Daoy (cell line): ENCODE measurements at places on chromosomes 2 and 18. TPM values are rescaled to one million over a fixed set of nuclear protein-coding genes. Genes with fewer than 3 reads are reported as not detected.

DNA sequence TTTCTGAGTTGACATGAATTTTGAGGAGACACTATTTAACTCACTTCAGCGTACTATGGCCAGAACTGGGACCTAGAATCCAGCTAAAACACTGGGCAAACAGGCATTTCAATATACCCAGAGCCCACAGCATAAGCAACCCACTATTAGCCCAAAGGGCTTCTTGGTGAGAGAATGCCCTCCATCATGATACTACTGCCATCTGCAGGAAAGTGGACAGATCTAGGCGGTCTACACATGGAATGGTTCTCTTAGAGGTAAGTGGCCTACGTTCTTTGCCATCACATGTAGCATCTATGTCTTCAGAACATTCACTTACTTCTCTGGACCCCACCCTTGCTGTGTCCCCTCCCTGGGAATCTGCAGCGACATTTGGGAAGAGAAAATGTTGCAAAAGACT is 181.3 kb upstream of the LINC00305 start:
- no peak for DNase-seq

- DNase-seq, result no peak
These were observed 339.9 kb downstream of the ADCYAP1 start for GRCh38 chr18:1244397-1245122.

DNA sequence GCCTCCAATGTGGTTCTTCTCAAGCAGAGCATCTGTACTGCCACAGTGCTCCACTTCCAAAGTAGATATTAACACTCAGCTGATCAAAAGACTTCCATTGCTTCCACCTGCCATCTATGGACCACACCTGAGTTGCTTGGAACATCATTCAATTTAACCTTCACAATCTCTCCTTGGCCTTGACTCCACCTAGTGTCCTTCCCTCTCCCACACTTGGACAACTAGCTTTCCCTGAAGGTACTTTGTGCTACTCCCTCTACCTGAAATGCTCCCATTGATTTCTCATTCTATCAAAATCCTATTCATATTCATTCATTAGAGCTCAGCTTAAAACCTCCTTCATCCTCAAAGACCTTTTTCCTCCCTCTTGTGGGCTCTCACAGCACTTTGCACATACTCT is 48.7 kb downstream of the SOWAHC start:
- DNase-seq, result no peak

DNA sequence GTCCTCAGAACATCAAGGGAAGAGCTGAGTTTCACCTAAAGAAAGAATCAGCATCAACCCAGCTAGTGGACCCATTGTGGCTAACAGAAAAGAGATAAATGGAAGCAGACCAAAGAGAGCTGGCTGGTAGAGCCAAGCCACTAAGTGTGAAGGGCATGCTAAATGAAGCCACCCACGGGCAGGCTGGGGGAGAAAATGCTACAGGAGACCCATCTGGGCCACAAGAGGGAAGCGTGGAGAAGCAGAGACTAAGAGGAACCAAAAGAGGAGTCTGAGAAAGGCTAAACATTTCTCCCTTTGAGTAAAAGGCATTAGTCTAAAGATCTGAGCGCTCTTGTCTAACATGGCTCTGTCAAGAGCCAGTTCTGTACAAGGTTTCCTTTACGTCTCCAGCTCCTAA is 15.8 kb downstream of the CWC22 start:
- no peak for DNase-seq

DNA sequence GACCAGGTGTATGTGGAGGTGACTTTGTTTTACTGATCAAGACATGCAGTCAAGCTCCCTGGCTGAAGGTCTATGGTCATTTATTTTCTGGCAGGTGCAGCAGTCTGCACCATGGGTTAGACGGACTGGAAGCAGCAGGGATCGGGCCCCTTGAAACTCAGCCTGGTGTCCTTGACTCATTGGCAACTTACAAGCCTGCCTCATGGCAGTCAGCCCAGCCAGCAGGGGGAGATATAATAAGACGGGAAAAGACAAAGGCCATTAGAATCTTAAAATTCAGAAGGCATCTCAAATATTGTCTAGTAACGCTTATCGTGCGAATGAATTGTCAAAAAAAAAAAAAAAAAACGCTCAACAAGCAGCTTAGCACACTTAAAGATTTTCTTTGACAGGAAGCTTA is 308.2 kb downstream of the EN1 start:
- DNase-seq, result peak; percentile 45

GRCh38 chr18:22088029-22088428 is 81.4 kb upstream of the GATA6 start:
- DNase-seq, result no peak

- DNase-seq, result no peak
These were observed 68.7 kb downstream of the DIS3L2 start for GRCh38 chr2:232030229-232030628.

GRCh38 chr2:49569176-49569575 is 414.9 kb upstream of the FSHR start:
- DNase-seq, result no peak

- DNase-seq, result peak; percentile 16
These were observed 128.6 kb downstream of the PARD3B start for GRCh38 chr2:204673877-204674276.

GRCh38 chr2:201522965-201523364 is 71.4 kb downstream of the STRADB start:
- no peak for DNase-seq

DNA sequence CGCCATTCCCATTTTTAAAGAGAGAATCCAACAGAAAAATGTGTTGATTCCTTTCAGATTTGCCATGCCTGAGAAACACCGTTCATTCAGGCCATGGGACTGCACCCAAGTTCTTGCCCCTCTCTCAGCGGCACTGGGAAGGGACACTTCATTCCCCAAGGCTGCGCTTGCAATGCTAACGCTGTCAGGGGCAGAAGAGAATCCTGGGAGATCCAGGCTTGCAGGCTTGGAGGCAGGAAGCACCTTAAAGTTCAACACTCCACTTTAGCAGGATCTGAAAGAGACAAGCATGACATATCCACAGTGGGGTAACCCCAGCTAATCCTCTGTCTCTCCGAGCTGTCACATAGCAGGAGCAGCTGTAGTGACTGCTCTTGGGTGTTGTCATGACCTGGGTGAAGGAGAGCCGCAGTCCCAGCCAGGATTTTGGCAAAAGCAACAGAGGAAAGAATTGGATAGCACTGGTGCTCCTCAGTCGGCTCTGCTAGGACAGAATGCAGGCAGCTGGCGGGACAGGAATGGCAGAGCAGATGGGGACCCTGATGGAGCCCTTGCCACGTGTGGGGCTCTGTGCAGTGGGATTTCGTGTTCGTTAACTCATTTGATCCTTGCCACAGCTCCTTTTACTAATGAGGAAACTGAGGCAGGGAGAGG is 22.0 kb upstream of the ODC1 start:
- no peak for DNase-seq

GRCh38 chr2:20507166-20507692 is 60.4 kb downstream of the RHOB start:
- DNase-seq, result peak; percentile 51

GRCh38 chr2:200471928-200472645 is 37.8 kb downstream of the KCTD18 start:
- DNase-seq, result no peak

GRCh38 chr2:233426619-233427342 is 72.5 kb downstream of the DGKD start:
- DNase-seq, result peak; percentile 85

DNA sequence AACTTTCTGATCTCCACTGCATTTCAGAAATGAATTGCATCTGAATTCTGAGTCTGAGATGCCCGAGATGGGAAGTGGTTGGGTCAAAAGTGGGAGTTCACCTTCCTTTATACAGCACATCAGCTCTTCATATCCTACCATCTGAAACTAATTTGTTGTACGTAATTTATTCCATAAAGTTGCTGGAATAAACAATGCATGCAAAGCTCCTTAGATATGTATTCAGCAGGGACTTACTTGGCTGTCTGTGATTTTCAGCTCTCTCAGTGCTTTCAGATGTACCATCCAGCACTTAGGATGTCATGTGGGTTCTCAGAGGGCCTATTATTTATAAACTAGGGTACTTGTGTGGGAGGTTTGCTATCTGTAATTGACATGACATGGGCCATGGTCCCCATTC is 46.9 kb upstream of the EFEMP1 start:
- no peak for DNase-seq

GRCh38 chr2:211688196-211688595 is 850.4 kb downstream of the ERBB4 start:
- no peak for DNase-seq

DNA sequence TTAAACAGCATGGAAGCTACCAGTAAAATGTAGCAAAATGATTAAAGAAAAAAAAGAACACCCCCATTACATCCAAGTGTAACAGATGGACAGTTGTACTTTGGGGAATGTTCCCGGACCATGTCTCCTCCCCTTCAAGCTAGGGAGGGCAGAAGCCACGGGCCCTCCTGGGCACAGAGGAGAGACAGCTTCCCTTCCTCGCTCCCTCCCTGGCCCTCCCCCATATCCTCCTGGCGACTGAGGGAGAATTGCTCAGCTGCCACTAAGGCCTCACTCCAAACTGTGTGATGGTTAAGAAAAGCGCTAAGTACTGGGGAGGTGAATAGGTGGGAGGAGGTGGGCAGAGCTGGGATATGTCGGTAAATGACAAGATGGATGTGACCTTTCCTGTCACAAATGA is 358.0 kb downstream of the HRH4 start:
- no peak for DNase-seq

DNA sequence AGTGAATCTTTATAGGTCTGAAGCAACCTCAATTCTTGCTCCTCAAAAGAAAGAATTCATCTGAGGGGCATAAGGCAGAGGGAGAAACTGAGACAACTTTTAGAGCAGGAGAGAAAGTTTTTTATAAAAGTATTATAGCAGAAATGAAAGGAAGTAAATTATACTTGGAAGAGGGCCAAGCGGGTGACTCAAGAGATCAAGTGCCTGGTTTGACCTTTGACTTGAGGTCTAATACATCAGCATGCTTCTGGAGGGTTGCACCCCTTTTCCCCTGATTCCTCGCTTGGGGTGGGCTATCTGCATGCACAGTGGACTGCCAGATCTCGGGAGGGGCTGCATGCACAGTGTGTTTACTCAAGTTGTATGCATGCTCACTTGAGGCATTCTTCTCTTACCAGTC is 268.5 kb upstream of the LRATD1 start:
- DNase-seq, result no peak

DNA sequence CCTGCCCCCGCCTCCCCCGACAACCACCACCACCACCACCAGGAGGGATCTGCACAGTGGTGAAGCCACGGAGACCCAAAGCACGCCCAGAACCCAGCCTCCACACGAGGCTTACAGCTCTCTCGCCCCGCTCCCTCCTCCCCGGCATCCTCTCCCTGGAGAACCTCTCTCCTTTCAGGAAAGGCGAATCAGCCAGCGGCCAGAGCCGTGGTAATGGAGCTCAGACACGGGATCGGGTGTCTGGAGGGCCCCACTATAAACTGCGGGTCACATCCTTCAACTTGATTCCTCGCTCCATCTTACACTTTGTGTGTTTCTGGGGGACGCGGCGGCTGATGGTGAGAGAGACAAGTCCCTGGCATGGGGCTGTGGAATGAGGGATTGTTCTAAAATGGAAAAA is 271.5 kb upstream of the SIX2 start:
- no peak for DNase-seq

- no peak for DNase-seq
These were observed 28.5 kb downstream of the GPC1 start for GRCh38 chr2:240463866-240464481.

DNA sequence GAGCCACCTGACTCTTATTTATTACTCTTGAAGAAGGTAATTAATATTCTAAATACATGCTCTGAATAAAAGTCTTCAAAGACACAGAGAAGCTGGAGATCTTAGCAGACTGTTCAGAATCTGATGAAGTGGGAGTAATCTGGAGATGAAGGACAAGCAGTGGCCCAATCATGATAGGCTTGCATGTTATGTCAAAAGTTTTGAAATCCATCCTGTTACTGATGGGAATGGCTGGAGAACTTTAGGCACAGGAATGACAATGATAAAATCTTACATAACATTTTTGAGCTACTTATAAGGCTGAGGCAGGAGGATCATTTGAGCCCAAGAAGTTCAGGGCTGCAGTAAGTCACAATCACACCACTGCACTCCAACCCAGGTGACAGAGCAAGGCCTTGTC is 2.4 kb upstream of the RIF1 start:
- DNase-seq, result no peak

The KCTD18 gene
- total RNA-seq, result 9.9 and 17.0 TPM in 2 replicates

The MIB1 gene
- total RNA-seq, result 28.4 and 32.8 TPM in 2 replicates

The LDLRAD4 gene
- 0.15 and 8.2 TPM in 2 replicates for total RNA-seq

The NGEF gene
- 0.17 and 3.3 TPM in 2 replicates for total RNA-seq

The TCF7L1 gene
- total RNA-seq, result 0.11 and 0.27 TPM in 2 replicates

The ALPI gene
- not detected in 2 replicates for total RNA-seq

The C2orf15 gene
- total RNA-seq, result 0.11 TPM in 1 of 2 replicates, not detected in the other

The GNAL gene
- total RNA-seq, result 0.74 and 0.97 TPM in 2 replicates

The ZC3H6 gene
- 0.36 and 0.69 TPM in 2 replicates for total RNA-seq
